ENCODE measurements at places on chromosomes 7 and 10. TPM values are rescaled to one million over a fixed set of nuclear protein-coding genes. Genes with fewer than 3 reads are reported as not detected.

Gene PRF1
- total RNA-seq = not detected

Gene CALHM3
- not detected for total RNA-seq

Gene PLXNA4
- total RNA-seq = 6.9 TPM

Gene GOLGA7B
- total RNA-seq = under 0.01 TPM

Gene PILRA
- 0.20 TPM for total RNA-seq

Gene LFNG
- total RNA-seq = 11.6 TPM

Gene ANKRD30A
- total RNA-seq = not detected

DNA sequence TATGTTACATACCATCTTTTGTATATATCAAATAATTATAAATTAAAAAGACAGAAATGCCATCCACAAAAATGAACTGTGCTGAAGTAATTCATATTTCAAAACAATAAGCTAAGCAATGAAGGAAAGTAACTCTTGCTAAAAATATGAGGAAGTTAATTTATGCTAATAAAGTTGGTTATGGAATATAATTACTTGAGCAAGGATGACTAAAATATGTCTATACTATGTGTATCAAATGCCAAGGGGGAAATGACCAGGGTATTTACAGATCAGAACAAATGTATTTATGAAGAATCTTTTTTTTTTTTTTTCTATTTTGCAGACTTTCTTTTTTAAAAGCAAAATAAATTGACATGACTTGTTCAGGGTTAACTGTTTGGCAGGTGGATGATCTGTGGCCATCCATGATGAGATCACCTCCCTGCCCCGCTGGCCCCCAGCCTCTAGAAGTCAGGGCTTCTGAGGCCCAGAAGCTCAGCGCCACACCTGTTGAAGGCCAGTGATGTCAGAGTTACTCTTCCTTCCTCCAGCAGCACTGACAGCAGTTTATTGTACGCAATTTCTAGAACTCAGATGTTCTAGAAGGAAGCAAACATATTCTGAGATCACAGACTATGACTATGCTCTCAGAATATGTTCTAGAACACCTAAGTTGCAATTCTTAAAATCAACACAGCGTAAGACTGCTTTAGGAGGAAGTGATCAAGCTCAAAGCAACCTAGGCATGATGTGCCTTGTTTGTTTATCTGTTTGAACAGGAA is 196.1 kb upstream of the KLF14 start:
- DNase-seq = no peak

DNA sequence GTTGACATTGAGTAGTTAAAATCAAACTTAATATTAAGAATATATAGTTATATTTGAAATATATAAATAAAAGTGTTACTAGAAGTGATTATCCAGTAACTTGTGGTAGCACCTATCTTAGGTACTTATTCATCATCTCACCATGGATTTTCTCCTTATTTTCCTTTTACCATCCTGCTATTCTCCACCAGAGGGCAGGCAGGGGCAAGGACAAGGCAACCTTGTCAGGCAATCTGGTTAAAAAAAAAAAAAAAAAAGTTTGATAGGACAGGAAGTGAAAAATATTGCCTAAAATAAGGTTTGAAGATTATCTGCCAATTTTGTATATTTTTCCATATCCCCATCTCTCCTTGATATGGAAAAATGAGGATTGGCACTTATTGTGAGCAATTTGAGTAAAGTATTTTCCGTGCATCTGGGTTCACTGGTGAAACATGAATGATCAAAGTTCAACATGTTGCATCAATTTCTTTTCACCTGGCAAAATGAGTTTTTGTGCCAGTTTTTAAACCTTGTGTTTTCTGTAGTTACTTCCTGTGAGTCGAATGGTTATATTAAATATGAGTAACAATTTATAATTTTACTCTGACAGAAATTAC is 256.7 kb downstream of the AGMO start:
- DNase-seq = peak; percentile 66

- DNase-seq = no peak
These were observed 126.7 kb downstream of the RGS10 start for GRCh38 chr10:119415536-119416503.

GRCh38 chr7:7335215-7335614 is 152.9 kb downstream of the C1GALT1 start:
- DNase-seq = no peak

DNA sequence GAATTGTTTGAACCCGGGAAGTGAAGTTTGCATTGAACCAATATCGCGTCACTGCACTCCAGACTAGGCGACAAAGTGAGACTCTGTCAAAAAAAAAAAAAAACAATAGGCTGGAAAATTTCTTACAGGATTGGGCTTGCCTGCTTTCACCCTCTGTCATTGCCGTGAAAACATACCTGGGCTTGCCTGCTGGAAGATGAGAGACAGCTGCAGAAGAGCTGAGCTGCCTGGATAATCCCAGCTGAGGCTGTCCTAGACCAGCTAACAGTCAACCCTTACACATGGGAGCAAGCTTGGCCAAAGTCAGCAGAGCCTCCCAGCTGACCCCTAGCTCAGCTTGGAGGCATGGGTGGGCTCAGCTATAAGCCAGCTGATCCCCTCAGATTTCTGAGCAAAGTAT is 306.2 kb downstream of the CCSER2 start:
- DNase-seq = no peak

DNA sequence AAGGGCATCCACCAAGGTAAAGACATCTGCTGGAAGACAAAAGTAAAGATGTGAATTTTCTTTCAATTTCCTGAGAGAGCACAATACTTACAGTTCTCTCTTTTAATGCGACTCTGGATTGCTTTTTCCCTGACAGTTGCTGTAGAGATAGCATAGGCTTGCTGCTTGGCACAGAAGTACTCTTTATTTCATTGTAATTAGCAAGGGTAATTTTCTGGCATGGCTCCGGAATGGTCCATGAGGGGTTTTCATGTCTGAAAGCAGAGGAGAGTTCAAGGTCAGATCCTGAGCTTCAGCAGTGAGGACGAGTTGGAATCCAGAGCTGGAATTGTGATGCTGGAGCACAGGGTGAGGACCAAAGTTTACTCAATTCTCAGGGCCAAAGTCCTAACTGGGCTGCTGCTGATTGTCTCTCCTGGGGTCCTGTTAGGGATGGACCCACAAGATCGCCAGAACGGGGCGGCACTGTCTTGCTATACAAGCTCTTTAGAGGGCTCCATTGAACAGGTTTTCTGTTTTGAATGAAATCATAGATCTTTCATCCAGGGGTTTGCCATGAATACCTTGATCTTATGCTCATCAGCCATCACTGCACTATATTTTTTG is 190.0 kb upstream of the MKI67 start:
- no peak for DNase-seq

- peak; percentile 81 for DNase-seq
These were observed 161.6 kb downstream of the PKD1L1 start for GRCh38 chr7:47786557-47787248.

- no peak for DNase-seq
These were observed 321.0 kb downstream of the TCERG1L start for GRCh38 chr10:130990486-130990885.

Data from lung microvascular endothelial cell (primary cell).